CD4-positive, alpha-beta T cell treated with Interleukin-17A for 4 hours (primary cell): ENCODE measurements at places on chromosomes 5 and 9.
A peak's percentile ranks its signal among the peaks of the same experiment; 100 is the strongest.

DNA sequence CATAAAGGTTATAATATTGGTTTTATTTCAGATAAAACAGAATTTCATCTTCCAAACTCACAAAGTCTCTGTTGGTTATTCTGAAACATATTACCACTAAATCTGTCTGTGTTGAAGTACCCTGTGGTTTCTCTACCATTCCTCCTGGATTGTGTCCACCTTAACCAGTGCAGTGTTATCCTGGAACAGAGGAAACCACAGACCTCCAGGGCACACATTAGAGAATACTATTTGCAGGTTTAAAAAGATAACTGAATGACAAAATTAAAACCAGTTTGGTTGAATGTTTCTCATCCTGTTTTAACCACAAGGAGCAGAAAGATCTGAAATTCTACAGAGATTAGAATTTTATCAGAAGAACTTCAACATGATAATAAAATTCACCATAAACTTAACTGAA is 251.8 kb downstream of the CWC27 start:
- no peak for DNase-seq

- DNase-seq: no peak
Measured at GRCh38 chr9:133590231-133590855, 18.8 kb downstream of the FAM163B start.

- no peak for DNase-seq
Measured at GRCh38 chr5:1918488-1919208, 35.9 kb upstream of the IRX4 start.

GRCh38 chr5:179878222-179879002 is 19.8 kb upstream of the MRNIP start:
- no peak for DNase-seq

DNA sequence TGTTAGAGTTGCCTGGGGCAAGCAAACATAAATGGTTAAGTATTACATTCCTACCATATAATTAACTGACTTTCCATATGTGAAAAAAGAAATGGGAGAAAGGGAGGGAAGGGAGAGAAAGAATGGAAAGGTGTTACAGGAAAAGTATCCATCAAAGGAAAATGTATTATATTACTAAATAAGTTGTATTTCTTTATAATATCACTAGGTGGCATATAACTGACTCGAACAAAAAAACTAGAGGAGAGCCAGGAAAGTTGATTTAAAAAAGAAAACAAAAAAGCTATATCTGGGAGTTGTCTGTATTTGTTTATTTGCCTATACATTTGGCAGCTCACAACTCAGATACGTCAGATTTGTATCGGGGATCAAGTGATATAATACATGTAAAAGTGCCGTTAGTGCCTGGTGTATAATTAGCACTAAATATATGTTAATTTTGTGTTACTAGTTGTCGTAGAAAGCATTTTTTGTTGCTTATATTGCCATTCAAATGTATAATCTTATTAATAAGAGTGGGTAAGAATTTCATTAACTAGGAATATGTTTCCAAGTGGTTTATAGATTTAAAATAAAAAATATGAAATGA is 59.6 kb upstream of the ADAMTS19 start:
- no peak for DNase-seq

GRCh38 chr5:81909677-81910076 is 62.1 kb upstream of the ATG10 start:
- no peak for DNase-seq

GRCh38 chr5:60195083-60195482 is 301.6 kb upstream of the PDE4D start:
- no peak for DNase-seq

GRCh38 chr5:158810615-158811014 is 289.1 kb downstream of the EBF1 start:
- no peak for DNase-seq

GRCh38 chr5:32182463-32183063 is 8.4 kb upstream of the GOLPH3 start:
- DNase-seq: no peak

GRCh38 chr9:132268725-132269352 is 85.9 kb downstream of the SETX start:
- peak; percentile 78 for DNase-seq

GRCh38 chr5:67090593-67090992 is 106.0 kb downstream of the CD180 start:
- DNase-seq: no peak

DNA sequence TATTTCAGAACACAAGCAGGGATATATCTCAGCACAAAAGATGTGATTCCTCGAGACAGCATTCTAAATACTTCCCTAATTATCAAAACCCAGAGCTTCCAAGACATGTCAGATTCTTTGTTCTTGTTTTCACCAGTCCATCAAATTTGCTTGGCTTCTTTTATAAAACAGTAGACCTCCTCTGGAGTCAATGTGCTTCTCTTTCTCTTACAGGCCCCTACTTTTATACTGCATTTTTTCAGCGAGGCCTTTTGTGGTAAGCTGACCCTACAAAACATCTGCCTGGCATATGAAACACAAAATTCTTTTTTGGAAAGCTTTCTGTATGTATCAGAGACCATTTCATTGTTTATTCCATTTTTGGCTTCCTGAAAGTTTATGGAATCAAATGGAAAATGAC is 81.8 kb downstream of the ARSB start:
- no peak for DNase-seq

GRCh38 chr5:146744068-146744745 is 134.3 kb downstream of the PPP2R2B start:
- no peak for DNase-seq

- DNase-seq: no peak
Measured at GRCh38 chr9:127049581-127049980, 72.9 kb downstream of the ANGPTL2 start.

- no peak for DNase-seq
Measured at GRCh38 chr9:2351324-2351723, 270.3 kb upstream of the VLDLR start.

GRCh38 chr9:129751841-129752801 is 721 bp downstream of the PTGES start:
- DNase-seq: no peak

DNA sequence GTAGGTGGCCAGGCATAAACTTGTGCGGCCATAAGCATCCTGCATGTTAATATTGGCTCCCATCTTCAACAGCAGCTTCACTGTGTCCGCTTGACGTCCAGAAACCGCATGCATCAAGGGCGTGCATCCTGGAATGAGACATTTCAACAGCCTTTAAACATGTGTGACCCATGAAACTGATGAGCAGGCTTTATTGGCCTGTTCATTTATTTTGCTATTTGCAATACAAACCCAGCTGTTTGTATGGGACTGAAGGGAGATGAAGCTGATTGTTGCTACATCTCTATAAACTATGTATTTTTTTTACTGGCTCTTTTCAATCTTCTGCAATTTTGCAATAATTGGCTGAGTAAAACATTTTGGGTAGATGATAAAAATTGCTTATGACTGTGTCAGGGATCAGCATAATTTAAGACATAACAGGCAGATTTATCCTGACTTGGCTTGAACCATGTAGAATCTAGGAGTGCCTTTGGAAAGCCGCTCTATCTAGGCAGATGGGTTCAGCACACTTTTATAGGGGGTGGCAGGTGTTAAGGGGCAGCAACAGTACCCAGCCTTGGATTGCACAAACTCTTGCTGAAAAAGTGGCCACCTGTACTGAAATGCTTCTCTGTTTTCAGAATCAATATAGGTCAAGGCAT is 56.9 kb downstream of the ANKRD55 start:
- DNase-seq: no peak

DNA sequence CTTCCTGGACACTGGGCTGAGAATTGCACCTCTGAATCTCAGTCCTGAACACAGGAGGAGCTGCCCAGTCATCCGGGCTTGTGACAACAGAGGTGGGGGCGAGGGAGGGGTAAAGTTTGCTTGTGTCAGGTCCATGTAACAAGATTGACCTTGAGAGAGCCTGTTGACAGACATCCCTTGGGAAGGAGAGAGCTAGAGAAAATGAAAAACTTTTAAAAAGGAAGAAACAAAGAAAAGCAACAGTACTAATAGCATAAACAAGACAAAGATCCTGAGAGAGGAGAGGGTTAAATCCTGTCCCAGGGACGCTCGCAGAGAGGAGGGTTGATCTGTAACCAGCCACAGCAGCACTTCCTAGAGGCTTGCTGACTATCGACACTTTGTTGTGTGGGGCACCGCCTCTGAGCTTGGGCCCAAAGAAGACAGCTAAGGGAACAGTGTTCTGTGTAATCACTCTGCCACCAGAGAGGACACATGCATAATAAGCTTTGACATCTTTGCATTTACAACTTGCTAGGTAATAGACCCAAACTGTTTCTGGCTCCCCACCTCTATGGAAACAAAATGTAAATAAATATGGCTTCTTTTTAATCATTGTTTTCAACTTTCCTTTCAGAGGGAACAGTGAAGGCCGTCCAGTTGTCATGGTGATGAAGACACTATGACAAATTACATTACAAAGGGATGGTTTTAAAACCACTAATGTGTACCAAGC is 363.7 kb downstream of the CSNK1G3 start:
- DNase-seq: no peak

DNA sequence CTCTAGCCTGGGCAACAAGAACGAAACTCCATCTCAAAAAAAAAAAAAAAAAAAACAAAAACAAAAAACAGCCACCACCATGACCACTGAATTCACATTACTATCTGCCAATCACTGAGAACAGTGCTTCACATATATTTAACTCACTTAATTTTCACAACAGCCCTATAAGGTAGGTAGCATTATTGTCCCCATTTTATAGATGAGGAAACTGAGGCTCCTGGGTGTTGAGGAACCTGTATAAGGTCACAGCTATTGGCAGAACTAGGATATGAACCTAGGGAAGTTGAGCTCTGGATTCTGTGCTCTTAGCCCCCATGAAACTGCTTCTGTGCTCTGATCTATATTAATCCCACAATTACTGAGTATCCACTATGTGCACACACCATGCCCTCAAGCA is 283.7 kb downstream of the CRB2 start:
- DNase-seq: no peak

DNA sequence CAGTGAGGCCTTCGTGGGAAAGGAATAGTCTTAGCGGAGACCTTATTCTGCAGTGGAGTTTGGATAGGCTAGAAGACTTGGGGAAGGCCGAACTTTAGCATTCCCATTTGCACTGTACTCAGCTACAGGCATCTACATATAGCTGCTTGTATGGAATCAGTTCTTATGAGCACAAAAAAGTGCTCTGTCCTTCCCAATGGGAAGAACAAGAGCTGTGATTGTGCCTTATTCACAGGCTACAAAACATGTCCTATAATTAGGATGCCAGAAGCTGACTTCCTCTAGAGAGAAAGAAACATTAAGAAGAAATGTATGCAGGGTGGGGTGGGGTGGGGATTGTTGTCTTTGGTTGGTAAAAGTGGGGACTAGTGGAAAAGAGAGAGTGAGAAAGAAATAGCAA is 154.7 kb downstream of the ATP10B start:
- DNase-seq: no peak

- peak; percentile 42 for DNase-seq
Measured at GRCh38 chr9:96420468-96421219, 2.5 kb upstream of the ZNF367 start.

DNA sequence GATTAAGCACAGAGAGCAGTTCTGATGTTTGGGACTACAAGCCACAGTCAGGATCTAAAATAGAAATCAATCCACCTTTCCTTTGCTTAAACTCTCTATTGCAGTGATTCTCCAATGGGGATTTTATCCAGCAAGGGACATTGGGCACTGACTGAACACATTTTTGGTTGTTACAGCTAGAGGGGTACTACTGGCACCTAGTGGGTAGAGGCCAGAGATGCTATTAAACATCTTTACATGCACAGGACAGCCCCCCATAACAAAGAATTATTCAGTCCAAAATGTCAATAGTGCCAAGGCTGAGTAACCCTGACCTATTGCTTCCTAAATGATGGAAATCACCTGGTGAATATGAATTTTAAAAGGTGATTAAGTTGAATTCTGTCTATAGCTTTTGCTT is 12.0 kb downstream of the ZNF622 start:
- no peak for DNase-seq

DNA sequence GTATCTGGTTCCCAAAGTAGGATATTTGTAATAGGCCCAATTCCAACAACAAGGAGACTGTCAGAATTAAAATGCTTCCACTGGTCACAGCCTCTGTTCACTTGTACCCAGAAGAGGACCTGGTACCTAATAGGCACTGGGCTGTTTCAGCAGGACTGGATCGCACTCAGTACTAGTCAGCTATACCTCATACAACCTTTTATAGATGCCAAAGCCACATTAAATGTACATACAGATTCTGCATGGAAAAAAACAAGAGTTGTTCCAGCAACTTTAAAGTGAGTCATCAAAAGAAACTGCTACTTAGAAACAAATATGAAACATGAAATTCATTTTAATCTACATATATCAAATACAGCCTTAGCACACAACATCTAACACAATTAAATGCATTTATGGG is 87.5 kb downstream of the GPR21 start:
- DNase-seq: no peak

- DNase-seq: peak; percentile 75
Measured at GRCh38 chr9:111661150-111661801, at the start of gene GNG10. Gene GNG10, plus strand, starts transcription at chr9:111661605. Its CDS starts 30 bp downstream, at chr9:111661635.

DNA sequence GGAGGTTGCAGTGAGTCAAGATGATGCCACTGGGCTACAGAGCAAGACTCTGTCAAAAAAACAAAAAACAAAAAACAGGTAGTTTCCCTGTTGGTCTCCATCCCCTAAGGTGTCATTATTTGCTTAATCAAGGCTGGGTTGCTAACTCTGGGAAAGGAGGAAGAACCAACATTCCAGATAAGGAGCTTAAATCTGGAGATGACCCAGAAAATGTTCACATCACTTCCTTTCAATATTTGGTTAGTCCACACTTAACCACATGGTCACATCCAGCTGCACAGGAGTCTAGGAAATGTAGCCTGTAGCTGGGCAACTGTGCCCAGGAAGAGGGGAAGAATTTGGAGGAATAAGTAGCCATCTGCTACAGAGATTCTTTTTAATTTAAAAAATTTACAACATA is 25.9 kb upstream of the MEGF9 start:
- DNase-seq: no peak

- no peak for DNase-seq
Measured at GRCh38 chr5:160851451-160851850, 560 bp downstream of the ATP10B start.

GRCh38 chr5:103111468-103111867 is 8.5 kb downstream of the GIN1 start:
- DNase-seq: peak; percentile 26

- no peak for DNase-seq
Measured at GRCh38 chr9:107389617-107390071, 99.9 kb downstream of the KLF4 start.

GRCh38 chr5:41325074-41325473 is 111.7 kb upstream of the C6 start:
- no peak for DNase-seq

DNA sequence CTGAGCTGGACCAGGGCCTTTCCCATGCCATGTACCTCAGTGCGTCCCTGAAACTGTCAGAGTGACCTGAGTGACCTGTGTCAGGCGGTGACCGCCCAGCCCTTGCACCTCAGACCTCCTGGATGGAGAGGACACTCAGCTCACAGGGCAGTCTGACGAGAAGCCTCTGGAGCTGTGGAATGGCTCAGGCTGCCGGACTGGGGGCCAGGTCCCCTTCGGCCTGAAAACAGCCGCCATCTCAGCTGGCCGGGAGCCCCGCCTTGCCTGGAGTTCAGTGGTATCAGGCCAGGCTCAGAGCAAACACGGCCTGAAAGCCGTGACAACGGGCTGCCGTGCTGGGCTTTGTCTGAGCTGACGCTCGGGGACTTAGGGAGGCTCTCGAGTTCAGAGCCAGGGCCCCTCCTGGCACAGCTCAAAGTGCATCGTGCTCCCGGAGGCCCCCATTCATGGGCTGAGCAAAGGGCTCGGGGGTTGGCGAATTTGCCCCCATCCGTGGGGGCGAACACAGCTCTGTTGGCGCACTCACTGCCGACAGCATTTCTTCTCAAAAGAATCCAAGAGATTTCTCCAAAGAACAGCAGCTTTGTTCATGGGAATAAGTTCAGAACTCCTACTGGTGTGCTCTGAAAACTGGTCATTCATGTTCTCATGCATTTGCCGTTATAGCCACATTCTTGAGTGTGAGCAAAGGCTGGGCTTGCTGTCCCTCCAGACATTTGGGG is 8.4 kb upstream of the SLC9A3 start:
- DNase-seq: no peak
